ENCODE measurements at places on chromosomes 12 and 14.
A peak's percentile ranks its signal among the peaks of the same experiment; 100 is the strongest.

- no peak for DNase-seq
These were observed 424.2 kb upstream of the DCN start for GRCh38 chr12:91606662-91607377.

- DNase-seq: no peak
These were observed 235.1 kb downstream of the NRXN3 start for GRCh38 chr14:78405079-78405856.

DNA sequence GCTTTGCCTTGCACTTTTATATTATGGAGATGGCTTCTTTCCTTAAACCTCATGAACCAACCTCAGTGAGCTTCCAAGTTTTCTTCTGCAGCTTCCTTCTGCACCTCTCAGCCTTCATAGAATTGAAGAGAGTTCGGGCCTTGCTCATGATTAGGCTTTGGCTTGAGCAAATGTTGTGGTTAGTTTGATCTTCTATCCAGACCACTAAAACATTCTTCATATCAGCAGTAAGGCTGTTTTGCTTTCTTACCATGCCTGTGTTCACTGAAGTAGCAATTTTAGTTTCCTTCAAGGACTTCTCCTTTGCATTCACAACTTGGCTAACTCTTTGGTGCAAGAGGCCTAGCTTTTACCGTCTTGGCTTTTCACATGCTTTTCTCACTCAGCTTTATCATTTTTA lies 125.4 kb downstream of the SNAPC1 start:
- no peak for DNase-seq

DNA sequence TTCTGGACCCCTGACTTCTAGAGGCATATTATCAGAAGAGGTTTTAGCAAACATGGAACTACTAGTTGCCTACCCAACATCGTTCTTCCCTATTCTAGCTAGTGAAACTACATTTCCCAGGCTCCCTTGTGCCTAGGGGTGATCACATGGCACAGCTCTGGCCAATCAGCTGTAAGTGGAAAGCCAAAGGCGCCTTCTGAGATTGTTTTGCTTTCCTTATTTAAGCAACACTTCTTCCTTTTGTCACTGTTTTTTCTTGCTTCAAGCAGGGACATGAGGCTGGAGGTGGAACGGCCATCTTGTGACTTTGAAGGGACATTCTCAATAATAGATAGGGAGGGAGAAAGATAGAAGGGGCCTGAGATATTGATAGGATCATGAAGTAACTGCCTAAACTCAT lies 136.7 kb downstream of the ZNF664 start:
- peak; percentile 47 for DNase-seq

DNA sequence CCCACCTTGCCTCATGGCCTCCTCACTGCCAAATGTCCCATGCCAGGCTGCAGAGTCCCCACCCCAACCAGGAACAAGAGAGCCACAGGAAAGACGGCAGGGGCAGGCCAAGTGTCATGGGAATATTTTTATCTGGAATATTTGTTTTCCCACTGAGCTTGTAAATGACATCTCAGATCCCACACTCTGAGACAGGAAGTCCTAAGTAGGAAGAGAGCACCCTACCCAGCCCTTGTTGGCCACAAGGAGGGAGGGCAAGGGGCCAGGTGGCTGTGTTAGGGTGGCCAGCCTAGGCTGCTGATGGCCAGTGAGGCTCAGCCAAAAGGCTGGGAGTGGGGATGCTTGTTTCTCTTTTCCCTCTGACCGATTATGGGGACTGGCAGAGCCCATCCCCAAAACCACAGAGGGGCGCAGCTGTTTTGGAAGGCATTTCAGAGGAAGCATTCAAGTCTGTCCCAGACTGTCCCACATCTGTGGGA lies 7.7 kb upstream of the MEG3 start:
- no peak for DNase-seq

- DNase-seq: no peak
These were observed 63.0 kb upstream of the NRXN3 start for GRCh38 chr14:78107166-78107565.

GRCh38 chr14:58637040-58637390 lies 747 bp upstream of the DACT1 start:
- peak; percentile 51 for DNase-seq

- no peak for DNase-seq
These were observed 52.0 kb downstream of the PIK3C2G start for GRCh38 chr12:18313306-18313705.

GRCh38 chr14:24861083-24861630 lies 188.8 kb downstream of the STXBP6 start:
- no peak for DNase-seq

DNA sequence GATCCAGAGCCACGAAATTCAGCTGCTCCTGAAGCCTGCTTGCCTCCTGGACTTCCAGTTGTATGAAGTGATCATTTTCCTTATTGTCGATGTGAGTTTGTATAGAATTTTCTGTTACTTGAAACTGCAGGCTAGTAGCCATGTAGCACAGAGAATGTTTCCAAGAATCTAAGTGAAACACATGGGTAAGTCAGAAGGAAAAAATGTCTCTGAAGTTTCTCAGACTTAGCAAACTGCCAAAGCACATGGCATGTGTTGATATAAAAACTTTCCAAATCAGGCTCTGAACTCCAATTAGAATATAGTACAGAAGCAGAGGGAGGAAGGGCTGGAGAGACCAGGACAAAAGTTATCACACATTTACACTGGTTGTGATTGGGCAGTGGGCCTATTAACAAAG lies 9.8 kb upstream of the PCNX1 start:
- DNase-seq: no peak

DNA sequence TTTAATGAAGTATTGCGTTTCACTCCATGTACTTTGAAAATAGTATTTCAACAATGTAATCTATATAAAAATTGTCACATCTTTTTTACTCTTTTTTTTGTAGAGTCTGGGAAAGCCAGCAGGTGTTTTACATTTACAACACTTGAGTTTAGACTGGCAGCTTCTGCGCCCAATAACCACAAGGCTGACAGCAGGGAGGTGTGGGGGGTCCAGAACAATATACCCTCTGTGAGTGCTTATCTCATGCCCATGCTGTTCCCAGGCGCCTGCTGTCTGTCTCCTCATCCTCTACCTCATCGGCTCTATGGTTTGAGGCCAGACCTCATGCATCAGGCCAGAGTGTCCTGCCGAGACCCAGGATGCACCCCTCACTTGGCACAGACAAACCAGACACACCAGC lies 24.9 kb downstream of the FBRSL1 start:
- no peak for DNase-seq

- DNase-seq: peak; percentile 60
These were observed 51.3 kb upstream of the PLBD1 start for GRCh38 chr12:14618983-14619382.

DNA sequence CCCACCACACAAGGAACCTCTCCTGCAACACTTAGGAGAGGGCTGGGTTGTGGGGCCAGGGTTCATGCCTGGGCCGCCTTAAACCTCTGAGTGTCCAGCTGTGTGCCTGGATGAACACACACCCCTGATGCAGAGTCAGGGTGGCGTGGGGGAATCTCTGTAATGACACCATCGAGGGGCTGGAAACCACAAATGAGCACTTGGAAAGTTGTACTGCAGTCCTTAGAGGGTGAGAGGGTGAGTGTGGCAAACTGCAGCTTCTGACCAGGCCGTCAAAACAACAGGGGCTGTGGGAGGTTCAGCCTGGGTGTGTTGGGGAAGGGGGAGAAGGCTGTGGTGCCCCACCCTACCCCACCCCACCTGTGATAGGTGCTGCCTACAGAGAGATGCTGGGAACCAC lies 12.4 kb upstream of the KRT5 start:
- no peak for DNase-seq

GRCh38 chr14:65164068-65164824 lies 61.9 kb upstream of the MAX start:
- peak; percentile 79 for DNase-seq

DNA sequence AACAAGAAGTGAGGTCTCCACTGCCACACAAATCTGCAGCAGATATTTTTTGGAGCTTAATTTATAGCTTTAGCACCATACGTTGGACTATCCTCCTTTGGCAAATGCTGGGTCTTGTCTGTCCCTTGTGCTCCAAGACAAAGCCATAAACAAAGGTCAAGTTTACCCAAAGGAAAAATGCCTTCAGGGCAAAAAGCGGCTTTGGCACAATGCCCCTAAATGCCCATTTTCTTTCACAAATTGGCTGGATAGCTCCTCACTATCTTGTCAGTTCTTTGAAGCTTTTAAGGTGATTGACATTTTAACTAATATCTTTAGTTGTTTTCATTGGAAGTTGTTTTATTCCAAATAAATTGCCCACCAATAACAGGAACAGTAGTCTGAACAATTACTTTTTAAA lies 59.6 kb downstream of the EML5 start:
- no peak for DNase-seq

- DNase-seq: peak; percentile 54
These were observed 721 bp downstream of the CABP1 start for GRCh38 chr12:120640861-120641833.

DNA sequence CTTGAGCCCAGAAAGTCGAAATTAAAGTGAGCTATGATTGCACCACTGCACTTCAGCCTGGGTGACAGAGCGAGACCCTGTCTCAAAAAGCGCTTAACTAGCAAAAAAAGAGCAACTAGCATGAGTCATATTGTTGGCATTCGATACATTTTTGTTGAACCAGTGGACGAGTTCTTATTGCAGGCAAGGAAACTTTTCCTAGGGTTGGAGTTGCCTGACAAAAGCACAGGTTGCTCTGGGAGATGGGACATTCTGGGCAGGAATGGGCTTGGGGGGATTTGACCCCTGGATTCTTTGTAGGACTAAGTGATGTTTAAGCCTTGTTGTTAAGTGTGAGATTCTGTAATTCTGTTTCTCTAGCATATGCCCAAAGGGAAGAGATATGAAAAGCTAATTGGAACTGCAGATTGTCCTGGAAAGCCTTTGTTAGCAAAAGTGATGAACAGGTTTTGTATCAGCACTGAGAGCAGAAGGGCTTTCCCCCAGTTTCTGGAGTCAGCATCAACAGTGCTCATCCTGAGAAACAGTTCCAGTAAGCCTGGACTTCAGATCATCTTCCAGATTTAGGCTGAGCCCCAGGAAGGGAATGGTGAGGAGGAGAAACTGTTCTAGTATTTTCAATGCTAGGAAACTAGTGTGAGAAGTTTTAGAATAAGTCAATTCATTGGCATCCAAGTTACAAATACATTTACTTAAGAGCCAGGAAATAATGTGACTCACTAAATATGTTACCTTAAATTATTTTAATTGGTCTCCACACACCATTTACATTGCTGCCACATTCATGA lies 123.1 kb downstream of the SRGAP1 start:
- DNase-seq: no peak

DNA sequence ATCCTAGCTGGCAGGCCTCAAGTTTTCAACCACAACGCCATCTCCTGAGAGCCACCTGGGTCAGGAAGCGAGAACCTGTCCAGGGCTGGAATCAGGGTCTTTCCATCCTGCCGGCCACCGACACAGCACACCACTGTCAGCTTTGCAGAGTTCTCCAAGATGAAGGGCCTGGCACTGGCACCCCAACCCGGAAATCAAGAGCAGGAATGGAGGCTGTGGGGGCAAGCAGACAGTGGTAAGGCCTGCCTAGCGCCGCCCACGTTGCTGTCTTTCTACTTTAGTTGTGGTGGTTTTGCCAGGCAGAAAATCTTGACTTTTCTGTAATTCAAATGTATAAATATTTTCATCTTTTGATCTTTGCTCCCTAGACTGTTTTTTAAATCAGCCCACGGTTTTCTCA lies 90.7 kb downstream of the ITPK1 start:
- no peak for DNase-seq

GRCh38 chr14:37140176-37140575 lies 32.2 kb downstream of the SLC25A21 start:
- DNase-seq: no peak
